NCI-H1694 (cell line): ENCODE measurements at places on chromosomes 5 and 9.
A peak's percentile ranks its signal among the peaks of the same experiment; 100 is the strongest.

GRCh38 chr9:128081056-128081455 lies 13.0 kb downstream of the SLC25A25 start:
- no peak for DNase-seq

GRCh38 chr5:17893026-17893635 lies 258.9 kb downstream of the TAF11L14 start:
- no peak for DNase-seq

DNA sequence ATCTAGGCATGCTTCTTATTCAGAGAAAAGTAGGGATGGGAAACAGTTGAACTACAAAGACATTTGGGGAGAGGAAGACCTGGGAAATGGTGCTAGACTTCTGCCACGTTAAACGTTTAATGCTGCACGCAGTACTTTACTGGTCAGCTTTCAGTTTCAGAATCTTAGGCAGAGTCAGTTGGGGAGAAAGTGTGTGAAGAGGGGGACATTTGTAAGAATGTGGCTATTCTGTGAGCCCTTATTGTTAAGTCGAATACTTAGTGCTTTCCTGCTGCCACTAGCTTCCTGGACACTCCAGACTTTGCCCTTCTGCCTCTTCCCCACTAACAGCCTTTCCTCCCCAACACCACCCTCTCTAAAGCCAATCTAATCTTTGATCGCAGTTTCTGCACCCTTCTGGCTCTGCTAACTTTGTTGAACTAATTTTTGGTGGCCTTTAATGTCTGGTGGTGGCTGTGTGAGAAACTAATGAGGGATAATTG lies 6.1 kb downstream of the CYSTM1 start:
- no peak for DNase-seq

- DNase-seq = no peak
Measured at GRCh38 chr9:117672369-117672768, 31.8 kb upstream of the TLR4 start.

DNA sequence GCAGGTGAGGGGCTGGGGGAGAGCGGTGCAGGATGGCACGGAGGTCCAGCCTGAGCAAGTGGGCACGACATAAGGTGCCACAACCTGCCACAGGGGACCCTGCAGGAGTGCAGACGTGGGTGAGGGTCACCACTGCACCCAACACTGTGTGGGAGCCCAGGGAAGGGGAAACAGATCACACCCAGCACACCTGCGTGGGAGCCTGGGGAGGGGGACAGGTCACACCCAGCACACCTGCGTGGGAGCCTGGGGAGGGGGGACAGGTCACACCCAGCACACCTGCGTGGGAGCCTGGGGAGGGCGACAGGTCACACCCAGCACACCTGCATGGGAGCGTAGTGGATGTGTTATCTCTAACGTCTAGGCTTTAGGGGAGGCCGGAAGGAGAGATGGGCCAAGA lies 47.4 kb upstream of the CLPTM1L start:
- DNase-seq = no peak

GRCh38 chr9:1875921-1876448 lies 139.2 kb upstream of the SMARCA2 start:
- no peak for DNase-seq

DNA sequence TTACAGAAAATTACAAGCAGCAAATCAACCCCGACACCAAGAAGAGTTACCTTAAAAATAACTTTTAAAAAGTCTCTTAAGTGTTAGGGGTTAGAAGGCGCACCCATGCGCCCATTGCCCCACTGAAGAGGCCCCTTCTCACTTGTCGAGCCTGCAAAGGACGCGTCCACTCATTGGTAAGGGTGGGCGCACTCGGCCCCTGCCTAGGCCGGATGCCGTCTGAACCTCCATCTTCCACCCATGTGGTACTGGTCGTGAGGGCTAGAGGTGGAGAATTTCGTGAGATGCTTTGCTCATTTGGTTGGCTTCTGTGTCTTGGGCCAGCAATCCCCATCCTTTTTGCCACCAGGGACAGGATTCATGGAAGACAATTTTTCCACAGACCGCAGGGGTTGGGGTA lies 27.5 kb upstream of the LRRC14B start:
- DNase-seq = no peak

DNA sequence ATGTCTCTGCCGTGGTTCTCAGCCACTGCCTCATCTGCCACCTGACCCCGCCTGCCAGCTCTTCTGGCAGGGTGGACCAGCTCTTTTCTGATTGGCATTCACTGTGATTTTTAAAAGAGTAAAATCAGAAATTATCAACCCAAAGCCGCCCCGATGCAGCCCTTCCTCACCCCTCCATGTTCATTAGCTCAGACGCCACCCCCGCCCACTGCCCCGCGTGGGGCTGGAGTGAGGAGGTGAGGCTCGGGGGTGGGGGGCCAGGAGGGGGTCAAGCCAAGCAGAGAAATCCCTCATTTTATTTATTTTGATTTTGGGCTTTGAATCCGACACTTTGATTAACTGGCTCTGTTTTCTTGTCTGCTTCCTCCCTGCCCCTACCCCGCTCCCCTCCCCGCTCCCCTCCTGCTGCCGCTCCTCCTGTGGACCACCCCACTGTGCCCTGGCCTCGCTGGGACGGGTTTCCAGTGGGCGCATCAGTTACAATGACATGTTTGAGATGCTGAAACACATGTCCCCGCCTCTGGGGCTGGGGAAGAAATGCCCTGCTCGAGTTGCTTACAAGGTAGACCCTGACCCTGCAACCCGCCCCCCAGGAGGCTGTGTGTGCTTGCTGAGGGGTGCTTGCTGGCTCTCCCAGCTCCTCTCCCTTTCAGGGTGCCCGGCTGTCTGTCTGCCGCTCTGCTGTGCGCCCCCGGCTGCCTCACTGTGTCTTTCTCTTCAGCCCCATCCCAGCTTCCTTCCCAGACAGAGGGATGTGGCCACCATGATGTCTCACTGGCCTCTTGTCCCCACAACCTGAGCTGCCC lies 224.9 kb downstream of the CACNA1B start:
- no peak for DNase-seq

- DNase-seq = no peak
Measured at GRCh38 chr5:56659971-56660370, 155.4 kb upstream of the MAP3K1 start.

GRCh38 chr5:100900142-100900795 lies 2.8 kb downstream of the ST8SIA4 start:
- peak; percentile 39 for DNase-seq

GRCh38 chr9:135198586-135199285 lies 111.3 kb downstream of the OLFM1 start:
- DNase-seq = no peak

DNA sequence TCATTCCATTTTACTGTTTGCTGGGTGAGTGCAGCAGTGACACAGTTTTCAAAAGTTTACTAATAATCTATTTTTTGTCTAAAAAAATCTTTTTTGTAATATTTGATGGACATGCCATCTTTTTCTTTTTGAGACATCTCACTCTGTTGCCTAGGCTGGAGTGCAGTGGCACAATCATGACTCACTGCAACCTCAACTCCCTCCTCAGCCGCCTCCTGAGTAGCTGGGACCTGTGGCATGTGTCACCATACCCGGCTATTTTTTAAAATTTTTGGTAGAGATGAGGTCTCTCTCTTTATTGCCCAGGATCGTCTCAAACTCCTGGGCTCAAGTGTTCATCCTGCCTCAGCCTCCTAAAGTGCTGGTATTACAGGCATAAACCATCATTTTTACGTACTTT lies 86.0 kb downstream of the KDM4C start:
- no peak for DNase-seq

DNA sequence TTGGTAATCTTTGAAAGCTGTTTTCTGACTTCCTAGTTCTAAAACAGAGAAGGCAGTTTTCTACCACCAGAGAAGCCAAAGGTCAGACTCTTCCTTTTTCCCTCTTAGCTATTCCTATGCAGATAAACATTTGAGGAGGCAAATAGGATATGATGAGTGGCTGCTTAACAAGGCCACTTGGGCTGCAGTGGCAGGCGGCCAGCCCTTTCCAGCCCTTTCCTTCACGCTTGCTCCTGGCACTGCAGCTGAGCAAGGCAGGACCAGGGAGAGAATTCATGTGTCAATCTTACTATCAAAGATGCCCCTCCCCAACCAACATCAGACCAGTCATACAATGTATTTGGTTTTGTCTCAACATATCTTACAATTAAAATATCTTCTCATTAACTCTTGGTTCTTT lies 36.8 kb upstream of the RNF38 start:
- no peak for DNase-seq

GRCh38 chr5:32754284-32754683 lies 43.2 kb downstream of the NPR3 start:
- DNase-seq = no peak

- DNase-seq = no peak
Measured at GRCh38 chr9:93810028-93810971, 144.9 kb downstream of the BARX1 start.

DNA sequence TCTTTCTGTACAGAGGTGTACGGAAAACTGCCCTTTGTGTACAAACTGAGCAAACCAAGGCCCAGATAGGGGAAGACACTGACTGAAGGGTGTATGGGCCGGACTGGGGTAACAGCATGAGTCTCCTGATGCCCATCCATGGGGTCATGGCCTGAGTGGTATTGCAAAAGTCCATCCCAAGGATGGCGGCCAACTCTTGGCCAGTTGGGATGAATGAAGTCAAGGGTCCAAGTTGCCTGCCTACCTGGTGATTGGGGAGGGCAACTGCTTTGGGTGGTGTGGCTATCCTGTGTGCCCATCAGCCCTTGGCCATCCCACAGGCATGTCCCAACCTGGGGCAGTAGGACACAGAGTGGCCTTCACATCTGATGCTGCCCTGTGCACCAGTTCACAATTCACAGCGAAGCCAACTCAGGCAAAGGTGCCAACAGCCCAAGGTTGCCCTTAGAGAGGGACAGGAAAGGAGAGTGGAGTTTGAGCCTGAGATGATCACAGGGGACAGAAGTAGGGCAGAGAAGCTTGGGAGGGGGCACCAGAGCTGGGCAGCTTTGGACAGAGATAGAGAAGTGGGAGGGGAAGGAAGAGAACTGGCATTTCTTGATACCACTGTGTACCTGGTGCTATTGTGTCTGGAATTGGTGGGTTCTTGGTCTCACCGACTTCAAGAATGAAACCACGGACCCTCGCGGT lies 46.6 kb downstream of the COL15A1 start:
- DNase-seq = no peak

- no peak for DNase-seq
Measured at GRCh38 chr9:89436963-89437625, 60.8 kb downstream of the SEMA4D start.

DNA sequence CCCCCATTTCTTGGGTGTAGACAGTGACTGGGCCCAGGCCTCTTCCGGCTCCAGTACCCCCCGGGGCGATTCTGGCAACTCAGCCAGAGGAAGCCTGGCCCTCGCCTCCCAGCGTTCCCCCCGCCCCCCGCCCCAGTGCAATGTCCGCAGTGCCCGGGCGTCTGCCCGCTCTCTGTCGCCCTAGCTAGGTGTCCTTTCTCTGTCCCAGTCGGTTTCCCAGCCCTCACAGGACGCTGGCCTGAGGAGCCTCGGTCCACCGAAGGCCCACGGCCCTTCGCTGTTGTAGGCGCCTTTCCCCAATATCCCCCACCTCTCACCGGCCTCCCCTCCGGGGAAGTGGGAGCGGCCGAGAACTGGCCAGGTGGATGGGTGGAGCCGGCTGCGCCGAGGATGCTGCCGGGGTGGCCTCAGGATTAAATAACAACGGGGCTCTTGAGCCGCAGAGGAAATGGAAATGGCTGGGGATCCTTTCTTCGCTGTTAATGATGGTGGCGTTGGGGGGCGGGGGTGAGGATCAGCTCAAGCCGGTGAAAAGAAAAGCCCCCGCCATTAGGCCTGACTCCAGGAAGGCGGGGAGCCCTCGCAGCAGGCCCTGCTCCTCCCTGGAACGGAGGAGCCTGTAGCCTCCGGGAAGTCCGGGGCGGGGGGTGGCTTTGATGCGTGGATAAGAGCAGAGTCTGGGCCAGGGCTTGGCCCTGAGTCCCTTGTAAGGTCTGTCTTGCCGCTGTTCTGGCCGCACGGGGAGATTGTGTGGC lies 1.1 kb upstream of the SPRY4 start:
- no peak for DNase-seq

DNA sequence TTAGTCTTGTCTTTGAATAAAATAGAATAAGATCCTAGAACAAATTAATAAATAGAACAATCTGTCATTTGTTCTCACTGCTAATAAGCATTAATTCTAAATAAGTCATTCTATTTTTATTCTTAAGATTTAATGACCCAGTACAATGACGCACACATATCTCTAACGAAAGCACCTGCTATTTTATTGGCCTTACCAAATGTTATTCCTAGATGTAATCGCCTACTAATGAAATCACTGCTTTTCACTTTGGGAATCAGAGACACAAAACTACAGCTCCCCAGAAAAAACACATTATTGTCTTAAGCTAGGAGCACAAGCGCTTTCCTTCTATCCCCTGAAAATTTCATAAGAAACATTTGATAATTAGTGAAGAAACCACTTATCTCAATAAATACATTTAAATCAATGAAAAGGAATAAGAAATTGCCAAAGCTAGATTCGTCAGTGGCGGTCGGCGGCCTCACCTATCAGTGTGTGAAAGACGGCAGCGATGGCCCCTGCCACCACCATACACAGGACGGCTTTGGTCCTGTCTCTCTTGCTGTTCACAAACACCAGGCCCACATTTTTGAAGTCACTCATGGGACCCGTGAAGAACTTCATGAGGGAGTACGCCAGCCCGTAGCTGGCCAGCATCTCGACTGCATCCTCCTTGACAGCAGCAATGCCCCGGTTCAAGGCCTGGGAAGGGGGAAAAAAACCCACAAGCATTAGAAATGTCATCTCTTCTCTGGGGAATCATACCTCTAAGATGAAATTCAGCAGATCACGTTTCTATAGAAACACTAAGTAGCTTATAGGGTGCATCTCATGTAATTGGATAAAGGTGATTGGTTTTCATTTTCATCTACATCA lies 102.8 kb downstream of the ANKH start:
- no peak for DNase-seq

DNA sequence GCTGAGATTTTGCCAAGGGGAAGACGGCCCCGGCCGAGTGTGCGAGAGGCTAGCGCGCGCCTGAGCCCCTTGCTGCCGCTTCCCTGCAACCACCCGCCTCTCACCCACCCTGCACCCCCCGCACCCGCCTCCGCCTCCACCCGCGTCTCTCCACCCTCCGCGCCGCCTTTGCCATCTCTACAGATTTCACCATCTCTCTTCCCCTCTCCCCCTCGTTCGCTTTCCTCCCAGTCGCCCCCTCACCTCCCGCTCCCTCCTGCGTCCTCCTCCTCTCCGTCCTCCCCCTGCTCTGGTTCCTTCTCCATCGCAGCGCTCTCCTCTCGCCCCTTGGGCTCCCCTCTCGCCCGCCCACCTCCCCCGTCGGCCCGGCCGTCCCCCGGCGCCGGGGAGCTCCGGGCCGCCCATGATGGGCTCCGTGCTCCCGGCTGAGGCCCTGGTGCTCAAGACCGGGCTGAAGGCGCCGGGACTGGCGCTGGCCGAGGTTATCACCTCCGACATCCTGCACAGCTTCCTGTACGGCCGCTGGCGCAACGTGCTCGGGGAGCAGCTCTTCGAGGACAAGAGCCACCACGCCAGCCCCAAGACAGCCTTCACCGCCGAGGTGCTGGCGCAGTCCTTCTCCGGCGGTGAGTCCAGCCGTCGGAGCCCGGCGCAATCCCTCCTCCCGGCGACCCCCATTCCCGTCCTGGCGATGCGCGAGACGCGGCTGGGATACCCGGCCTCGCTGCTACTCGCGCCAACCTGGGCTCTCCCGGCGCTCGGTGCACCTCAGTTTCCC lies at the start of gene PRDM12:
TSS of gene PRDM12 (plus strand) at position 344 of the 778 bp plus-strand sequence. CDS start at position 404, 60 bp downstream.
- DNase-seq = no peak
